ENCODE measurements at places on chromosomes 16 and 17.

- DNase-seq, result no peak
Observed at GRCh38 chr16:68346892-68347480, 36.2 kb downstream of the PRMT7 start.

- DNase-seq, result no peak
Observed at GRCh38 chr17:57720386-57721035, 24.6 kb downstream of the CCDC182 start.

- no peak for DNase-seq
Observed at GRCh38 chr16:2016407-2016922, 3.1 kb upstream of the NPW start.

- no peak for DNase-seq
Observed at GRCh38 chr17:51742571-51742970, 415.9 kb downstream of the CA10 start.

DNA sequence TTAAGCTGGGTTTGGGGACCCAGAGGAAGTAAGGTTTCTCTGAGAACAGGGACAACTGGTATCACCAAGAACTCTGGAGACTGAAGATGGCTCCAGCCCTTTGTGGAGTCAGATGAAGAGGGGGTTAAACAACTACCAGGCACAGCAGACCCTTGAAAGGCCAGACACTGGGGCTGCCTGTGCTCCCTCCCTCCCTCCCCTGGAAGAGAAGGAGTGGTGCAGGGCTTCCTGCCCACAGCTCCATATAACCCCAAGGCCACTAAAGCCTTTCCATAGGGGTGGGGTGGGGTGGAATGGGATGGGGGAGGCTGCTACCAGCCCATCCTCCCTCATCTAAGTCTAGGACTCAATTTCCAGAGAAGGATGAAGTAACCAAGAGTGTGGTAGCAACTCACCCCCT is 66.7 kb downstream of the CCDC182 start:
- DNase-seq, result no peak

- no peak for DNase-seq
Observed at GRCh38 chr16:13427943-13428342, 492.0 kb upstream of the ERCC4 start.
